ENCODE measurements at places on chromosomes 16 and 17.
A peak's percentile ranks its signal among the peaks of the same experiment; 100 is the strongest.

GRCh38 chr16:73124097-73124652 lies 76.2 kb upstream of the ZFHX3 start:
- DNase-seq, result no peak

GRCh38 chr17:73591296-73592078 lies 52.8 kb downstream of the SDK2 start:
- DNase-seq, result no peak

DNA sequence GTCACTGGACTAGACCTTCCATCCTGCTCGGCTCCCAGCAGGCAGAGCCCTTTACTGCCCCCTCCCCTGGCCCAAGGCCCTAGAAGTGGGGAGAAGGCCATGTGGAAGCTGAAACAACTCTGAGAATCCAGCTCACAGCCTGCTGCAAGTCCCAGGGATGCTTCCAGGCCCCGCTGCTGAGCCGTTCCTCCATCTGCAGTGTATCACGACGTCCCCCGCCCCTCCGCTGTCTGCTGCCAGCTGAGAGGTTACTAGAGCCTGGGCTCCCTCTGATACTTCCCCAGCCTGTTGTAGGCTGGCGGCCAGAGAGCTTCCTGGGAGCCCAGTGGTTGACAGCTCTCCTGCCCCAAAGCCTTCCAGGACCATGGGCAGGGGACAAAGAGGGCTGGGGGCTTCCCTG lies 118.2 kb downstream of the MGAT5B start:
- no peak for DNase-seq

GRCh38 chr16:13926891-13927290 lies 6.9 kb downstream of the ERCC4 start:
- DNase-seq, result no peak

GRCh38 chr16:67053767-67054334 lies 24.9 kb downstream of the CBFB start:
- no peak for DNase-seq

DNA sequence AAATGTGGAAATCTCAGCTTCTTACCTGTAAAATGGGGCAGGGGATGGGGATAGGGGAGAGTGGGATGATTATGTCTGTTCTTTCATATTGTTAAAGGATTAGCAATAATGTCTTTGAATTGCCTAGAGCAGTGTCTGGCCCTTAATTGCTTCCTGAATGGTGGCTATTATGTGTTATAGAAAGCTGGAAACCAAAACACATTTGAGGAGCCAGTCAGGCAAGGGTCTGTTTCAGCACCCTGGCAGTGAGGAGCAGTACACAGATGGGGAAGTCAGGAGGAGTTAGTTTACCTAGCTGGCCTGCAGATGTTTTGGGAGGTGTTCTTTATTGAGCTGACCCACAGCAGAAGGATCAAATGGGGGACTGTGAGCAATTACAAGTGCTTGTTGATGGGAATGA lies 63.0 kb downstream of the NUP93 start:
- no peak for DNase-seq

DNA sequence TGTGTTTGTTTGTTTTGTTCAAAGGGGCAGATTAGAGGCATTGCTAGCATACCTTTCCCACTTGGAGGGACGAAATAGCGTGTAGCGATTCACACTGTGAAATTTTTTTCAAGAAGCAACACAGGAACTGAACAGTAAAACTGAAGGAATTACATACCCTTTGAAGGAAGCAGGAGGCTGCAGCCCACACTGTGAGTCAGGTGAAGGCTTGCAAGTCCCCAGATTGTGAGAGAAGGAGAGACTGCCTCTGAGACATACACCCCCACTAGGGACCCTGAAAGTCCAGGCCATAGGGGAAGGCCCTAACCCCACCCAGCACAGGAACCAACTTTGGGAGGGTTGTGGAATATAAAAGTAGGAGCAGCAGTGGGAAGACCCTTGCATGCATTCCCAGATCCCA lies 69.6 kb upstream of the HS3ST3A1 start:
- no peak for DNase-seq

DNA sequence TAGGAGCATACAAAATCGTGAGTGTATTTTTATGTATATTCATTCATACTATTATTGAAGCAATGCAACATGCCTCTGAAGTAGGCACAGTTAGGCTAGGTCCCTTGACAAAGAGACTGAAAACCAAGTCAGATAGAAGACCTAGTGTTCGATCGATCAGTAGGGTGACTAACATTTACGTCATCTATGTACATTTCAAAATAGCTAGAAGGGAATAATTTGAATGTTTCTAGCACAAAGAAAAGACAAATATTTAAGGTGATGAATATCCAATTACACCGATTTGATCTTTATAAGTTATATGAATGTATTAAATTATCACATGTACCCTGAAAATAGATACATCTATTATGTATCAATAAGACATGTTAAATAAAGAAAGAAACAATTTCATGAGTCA lies 610.1 kb downstream of the TOX3 start:
- no peak for DNase-seq

GRCh38 chr17:68394608-68395331 lies 62.5 kb downstream of the WIPI1 start:
- DNase-seq, result no peak

GRCh38 chr16:69937465-69937951 lies 13.6 kb upstream of the CLEC18A start:
- no peak for DNase-seq

GRCh38 chr17:43024407-43025289 lies at the start of gene RND2:
TSS of gene RND2 (plus strand) at chr17:43025231. CDS start at chr17:43025348, 117 bp downstream.
- peak; percentile 80 for DNase-seq

DNA sequence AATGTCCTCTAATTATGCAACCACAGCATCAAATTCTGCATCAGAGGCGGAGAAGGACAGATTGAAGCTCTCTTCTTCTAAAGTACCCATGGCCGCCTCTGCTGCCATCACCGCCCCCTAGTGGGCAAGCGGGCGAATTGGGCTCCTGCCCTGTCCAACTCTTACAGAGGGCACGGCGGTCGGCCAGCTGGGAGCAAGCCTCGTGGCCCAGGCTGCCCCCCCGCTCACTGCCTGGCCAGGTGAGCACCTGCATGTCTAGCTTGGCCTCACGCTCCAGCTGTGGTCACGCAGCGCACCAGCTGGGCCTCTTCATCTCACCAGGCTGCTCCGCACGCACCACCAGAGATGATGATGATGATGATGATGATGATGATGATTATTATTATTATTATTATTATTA lies 146.1 kb upstream of the TOM1L1 start:
- no peak for DNase-seq

- DNase-seq, result no peak
Measured at GRCh38 chr17:45298546-45299285, 18.1 kb downstream of the MAP3K14 start.

GRCh38 chr17:45578516-45579455 lies 88.3 kb upstream of the PLEKHM1 start:
- DNase-seq, result no peak

GRCh38 chr16:2966808-2967191 lies 2.3 kb upstream of the PAQR4 start:
- no peak for DNase-seq

DNA sequence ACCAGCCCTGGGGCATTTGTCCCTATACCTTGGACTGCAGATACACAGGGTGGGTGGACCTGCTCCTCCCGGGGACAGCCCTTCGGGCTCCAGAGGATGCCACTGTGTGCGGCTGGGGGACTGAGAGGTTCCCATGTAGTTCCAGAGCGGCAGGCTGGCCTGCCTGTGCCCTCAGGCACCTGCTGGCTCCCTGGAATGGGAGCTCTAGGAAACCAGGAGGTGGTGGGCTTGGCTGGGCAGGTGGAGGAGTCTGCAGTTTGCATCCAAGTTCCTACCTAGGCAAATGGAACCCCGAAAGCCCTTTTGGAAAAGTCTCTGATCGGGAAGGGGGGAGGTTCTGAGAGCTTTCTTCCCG lies 982 bp downstream of the DBNDD1 start:
- DNase-seq, result no peak

GRCh38 chr17:20091174-20092029 lies 82.2 kb downstream of the SPECC1 start:
- no peak for DNase-seq

DNA sequence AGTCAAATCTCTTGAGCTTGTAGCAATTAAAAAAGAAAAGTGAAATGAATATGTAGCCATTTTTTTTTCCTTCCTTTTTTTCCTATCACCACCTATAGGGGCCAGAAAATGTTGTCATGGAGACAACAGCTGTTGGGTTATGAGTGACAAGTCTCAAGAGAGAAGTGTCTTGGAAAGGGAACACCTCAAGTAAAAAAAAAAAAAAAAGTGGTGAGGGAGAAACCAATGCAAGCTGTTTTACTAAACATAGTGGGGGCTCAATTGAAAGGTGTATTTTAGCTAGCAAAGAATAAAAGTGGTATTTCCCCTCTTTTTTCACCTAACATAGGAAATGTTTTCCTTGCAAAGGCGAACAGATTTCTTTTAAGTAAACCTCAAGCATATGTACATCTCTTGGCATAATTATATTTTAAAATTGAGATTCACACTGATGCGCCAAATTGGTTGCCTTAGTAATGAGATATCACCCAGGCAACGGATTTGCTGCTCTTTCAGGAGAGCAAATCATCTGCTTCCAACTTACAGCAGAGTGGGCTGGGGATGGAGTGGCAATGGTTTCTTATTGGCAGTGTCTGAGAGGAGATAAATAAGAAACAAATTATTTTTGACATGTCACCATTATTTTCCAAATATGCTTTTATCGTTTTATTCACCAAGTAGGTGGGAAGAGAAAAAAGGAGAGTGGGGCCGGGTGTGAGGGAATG lies 183.6 kb downstream of the MYO1D start:
- no peak for DNase-seq

DNA sequence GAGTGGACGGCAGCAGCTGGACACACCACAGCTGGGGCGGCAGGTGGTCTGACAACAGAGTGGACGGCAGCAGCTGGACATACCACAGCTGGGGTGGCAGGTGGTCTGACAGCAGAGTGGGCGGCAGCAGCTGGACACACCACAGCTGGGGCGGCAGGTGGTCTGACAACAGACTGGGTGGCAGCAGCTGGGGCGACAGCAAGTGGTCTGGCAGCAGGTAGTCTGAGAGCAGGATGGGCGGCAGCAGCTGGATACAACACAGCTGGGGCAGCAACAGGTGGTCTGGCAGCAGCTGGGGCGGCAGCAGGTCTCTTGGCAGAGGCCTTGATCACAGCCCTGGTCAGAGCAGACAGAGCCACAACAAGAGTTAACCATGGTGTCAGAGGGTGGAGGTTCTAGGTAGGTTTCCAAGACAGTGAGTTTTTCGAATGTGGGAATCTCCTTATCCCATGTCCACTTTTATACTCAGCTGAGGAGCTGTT lies at the start of gene KRTAP4-1:
Gene KRTAP4-1, minus strand, starts transcription at position 432 of the 482 bp plus-strand sequence. Its CDS starts 57 bp downstream, at position 375.
- no peak for DNase-seq

DNA sequence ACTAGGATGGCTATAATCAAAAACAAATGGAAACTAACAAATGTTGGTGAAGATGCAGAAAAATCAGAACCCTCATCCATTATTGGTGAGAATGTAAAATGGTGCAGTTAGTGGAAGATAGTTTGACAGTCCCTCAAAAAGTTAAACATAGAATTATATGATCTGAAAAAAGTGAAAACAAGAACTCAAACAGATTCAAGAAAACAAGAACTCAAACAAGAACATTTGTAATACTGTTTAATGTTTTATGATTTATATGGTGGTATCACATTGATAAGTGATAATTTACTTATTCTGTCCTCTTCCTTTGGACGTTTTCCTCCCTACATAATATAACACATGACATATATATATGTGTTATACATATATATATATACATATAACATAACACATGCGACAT lies 12.0 kb downstream of the USP31 start:
- DNase-seq, result no peak

DNA sequence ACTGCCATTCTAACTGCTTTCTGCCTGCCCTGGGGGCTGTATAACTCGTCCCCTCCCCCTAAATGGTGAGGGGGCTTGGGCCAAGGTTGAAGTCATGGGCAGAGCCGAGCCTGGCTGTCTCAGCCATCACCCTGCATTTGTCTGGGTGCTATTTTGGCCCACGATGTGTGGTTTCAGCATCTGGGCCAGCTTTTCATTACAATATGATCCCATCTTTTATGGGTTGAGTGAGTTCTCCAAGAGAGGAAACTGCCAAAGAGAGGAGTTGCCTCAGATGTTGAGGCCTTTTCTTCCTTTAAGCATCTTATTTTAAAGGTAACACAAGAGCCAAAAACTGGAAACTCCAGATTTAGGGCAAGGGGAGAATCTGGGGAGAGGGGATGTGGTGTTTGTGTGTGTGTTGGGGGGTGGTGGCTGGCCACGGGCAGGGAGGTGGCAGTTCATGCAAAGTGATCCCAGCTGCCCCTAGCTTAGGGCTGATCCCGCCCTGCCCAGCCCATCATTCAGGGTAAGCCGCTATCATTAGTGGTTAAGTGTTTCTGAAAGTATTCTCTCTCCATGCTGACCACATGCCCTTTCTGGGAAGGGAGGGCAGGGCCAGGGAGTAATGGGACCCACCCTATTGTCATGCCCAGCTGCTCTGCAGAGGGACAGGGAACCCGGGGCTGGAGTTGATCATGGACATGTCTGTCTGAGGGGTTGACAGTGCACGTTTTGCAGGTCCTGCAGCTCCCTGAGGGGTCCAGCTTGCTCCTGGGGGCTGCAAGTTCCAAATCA lies 83.2 kb upstream of the CLEC18A start:
- DNase-seq, result no peak

GRCh38 chr16:12661656-12662172 lies 142.0 kb downstream of the CPPED1 start:
- DNase-seq, result no peak

DNA sequence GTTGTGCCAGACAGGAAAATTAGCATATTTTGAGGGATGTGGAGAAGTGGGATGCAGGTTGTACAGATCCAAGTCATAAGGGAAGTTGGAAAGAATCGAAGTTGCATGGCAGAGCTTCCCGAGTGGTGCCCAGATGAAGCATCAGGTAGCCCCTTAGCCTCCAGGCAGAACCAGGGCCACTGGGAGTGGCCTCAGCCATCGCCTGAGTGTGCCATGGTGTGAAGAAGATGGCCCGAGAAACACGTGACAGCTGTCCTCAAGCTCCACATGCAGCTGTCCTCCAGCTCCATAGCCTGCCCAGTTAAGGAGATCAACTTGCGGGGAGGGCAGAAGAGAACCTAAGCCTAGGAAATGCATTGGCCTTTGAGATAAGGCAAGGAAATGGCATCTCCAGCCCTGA lies 33.5 kb downstream of the TMC6 start:
- no peak for DNase-seq

DNA sequence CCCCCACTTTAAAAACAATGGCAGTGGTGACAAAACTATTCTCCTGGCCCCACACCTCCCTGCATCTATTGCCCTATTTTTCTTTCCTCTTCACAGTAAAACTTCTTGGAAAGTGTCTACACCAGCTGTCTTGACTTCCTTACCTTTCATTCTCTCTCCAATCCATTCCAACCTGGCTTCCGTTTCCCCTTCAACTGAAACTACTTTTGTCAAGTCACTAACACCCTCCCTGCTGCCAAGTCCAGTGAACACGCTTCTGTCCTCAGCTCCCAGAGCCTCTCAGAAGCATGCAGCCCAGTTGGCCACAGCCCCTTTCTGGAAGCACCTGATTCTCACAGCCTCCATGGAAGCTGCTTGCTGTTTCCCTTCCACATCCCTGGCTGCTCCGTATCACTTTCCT lies 4.0 kb upstream of the SCN4A start:
- no peak for DNase-seq

DNA sequence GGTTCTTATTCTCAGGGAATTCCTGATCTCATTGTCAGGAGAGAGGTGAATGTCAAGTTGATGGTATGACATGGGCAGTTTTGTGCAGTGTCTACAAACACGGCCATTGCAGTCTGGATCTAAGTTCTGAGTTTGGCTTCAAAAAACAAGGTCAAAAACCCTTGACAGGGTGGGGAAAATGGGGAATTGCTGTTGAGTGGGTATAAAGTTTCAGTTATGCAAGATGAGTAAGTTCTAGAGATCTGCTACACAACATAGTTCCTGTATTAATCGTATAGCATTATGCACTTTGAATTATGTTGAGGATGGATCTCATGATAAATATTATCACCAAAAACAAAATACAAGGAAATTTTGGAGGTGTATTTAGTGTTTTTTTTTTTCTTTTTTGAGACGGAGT lies 36.6 kb upstream of the CARMIL2 start:
- no peak for DNase-seq
